ENCODE measurements at places on chromosomes 7 and 10. TPM values are rescaled to one million over a fixed set of nuclear protein-coding genes. Genes with fewer than 3 reads are reported as not detected.

The TMEM236 gene
- total RNA-seq, result 1.7 TPM

The HOGA1 gene
- total RNA-seq, result 11.7 TPM

GRCh38 chr10:123563581-123563855, 102.6 kb upstream of the GPR26 start:
- DNase-seq, result no peak

- DNase-seq, result no peak
These were observed 179.9 kb upstream of the NPVF start for GRCh38 chr7:25408012-25408687.

DNA sequence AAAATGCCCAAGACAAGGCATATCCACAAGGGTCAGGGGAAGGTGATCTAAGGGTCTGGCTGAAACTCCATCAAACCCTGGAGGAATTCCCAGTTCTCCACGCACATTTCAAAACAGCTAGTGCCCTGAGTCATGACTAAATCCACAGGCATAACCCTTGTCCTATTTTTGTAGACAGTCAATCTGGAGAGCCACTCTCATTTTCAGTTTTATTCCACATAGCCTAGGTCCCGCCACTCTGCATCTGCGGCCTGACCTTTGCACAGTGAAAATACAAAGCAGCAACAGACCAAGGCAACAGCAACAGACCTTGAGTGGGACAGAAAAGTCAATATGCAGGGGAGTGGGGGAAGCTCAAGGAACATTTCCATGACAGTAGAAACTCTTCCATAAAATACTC, 201.4 kb upstream of the NPVF start:
- DNase-seq, result no peak

DNA sequence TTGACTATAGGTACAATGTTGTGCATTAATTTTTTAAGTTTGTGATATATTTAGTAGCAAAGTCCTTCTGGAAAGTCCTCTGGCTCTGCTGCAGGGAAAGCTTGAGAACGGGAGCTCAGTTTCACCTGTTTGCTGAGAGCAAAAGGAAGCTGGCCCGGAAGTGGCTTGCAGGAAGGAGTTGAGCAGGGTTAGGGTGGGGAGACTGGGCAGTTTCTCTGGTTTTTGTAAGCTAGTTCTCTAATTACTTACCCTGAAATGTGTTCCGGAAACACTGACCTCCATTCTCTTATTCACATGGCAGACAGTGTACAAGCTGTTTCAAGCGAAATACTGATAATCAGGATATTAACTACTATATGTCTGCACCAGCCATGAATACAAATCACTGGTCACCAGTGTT, 22.3 kb downstream of the MAP3K8 start:
- DNase-seq, result no peak

GRCh38 chr7:88254721-88255424, 35.0 kb upstream of the SRI start:
- DNase-seq, result no peak
